ENCODE measurements at places on chromosomes 5 and 9.

DNA sequence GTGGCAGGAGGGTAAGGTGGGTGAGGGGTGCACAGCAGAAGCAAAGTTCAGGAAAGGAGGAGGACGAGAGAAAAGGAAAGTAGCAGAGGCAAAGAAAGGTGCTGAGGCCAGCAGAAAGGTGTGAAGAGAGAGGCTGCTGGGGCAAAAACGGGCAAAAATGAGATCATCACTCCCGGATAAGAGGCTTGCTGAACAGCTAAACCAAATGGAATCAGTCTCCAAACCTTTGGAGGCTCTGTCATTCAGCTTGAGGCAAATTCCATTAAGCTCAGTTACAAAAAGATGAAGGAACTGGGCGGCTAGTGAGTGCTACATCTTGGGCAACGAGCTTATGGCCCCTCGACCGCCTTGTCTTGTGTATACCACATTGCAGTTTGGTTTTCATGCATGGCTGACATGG is 136.4 kb downstream of the FSTL4 start:
- DNase-seq: no peak

DNA sequence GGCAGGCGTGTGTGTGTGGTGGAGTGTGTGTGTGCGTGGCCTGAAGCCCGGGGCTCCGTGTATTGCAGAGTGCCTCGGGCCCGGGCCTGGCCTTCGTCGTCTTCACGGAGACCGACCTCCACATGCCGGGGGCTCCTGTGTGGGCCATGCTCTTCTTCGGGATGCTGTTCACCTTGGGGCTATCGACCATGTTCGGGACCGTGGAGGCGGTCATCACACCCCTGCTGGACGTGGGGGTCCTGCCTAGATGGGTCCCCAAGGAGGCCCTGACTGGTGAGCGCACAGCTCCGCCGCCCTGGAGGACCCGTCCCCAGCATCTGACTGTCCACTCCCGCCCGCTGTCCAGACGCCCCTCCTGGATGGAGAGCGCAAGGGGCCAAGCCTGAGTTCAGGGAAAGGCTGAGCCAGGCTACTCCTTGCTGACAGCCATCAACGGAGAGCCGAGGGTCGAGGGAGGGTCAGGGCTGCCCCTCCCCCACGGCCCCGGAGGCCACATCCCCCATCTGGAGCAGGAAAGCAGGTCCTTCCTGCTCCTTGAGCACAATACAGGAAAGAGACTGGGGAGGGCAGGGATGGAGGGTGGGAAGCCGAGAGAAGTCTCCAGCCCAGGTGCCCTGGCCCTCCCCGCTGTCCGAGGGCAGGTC is 18.4 kb downstream of the SLC6A18 start:
- no peak for DNase-seq

DNA sequence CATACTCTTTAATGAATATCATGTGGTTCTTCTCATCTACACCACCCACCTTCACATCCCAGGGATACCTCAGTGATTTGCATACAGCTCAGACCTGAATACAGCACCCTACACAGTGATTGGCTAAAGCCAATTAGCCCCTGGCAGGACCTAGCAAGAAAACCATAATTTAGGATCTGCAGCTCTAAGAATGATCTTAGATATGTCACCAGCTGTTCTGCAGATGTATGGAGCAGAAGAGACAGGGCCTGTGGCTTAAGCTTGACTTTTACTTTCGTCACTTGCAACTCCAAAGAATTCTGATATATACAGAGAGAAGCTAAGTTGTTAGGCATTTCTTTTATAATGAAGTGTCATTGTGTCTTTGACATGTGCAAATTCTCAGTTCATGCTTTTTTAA is 483.2 kb upstream of the C9orf72 start:
- DNase-seq: no peak

DNA sequence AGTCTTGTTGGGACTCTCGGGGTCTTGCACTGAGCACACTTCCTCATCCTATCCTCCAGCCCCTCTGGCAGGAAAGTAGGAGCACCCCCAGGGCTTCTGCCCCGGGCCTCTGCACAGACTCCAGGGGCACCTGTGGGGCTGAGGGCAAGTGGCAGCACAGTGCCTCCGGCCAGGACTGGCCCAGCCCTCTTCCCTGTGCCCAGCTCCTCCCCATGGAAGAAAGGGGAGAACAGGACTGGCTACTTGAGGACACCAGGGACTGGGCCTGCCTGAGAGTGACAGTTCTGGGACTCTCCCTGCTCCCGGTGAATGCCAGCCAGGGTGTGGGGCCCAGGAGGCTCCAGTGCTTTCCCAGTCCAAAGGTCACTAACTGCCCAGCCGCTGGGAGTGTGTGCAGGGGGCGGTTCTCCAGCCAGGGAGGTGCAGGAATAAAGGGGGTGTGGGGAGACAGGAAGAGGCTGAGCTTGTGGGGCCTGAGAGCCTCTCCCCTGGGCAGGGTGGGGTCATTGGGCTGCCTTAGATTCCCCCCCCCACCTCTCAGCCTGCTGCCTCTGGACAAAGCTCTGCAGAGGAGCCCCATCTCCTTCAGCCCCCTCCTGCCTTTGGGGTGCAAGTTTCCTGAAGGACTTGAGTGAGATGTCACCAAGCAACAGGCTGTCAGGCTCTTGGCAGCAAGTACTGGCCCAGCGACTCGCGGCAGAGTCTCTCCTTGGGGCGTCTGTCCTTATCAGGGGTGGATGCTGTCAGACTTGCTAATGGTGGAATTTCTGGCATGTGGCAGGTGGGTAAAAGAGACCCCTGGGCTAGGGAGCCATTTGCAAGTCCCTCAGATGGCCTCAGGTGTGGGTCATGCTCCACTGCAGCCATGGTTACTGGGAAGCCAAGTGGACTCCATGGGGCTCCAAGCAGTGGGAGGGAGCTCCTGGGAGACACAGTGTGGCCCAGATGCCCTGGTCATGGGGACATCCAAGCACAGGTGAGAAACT is 19.1 kb upstream of the JADE2 start:
- peak; percentile 64 for DNase-seq

- DNase-seq: peak; percentile 61
Measured at GRCh38 chr9:130995086-130996011, 13.6 kb upstream of the LAMC3 start.

All from SW 1271 (cell line).